ENCODE measurements at places on chromosomes 5 and 9.

GRCh38 chr5:142175461-142176142, 67.0 kb downstream of the NDFIP1 start:
- DNase-seq = peak; percentile 30

GRCh38 chr5:131210151-131210510, 39.4 kb downstream of the LYRM7 start:
- no peak for DNase-seq

- no peak for DNase-seq
These were observed 21.4 kb upstream of the CEP78 start for GRCh38 chr9:78214492-78214891.

DNA sequence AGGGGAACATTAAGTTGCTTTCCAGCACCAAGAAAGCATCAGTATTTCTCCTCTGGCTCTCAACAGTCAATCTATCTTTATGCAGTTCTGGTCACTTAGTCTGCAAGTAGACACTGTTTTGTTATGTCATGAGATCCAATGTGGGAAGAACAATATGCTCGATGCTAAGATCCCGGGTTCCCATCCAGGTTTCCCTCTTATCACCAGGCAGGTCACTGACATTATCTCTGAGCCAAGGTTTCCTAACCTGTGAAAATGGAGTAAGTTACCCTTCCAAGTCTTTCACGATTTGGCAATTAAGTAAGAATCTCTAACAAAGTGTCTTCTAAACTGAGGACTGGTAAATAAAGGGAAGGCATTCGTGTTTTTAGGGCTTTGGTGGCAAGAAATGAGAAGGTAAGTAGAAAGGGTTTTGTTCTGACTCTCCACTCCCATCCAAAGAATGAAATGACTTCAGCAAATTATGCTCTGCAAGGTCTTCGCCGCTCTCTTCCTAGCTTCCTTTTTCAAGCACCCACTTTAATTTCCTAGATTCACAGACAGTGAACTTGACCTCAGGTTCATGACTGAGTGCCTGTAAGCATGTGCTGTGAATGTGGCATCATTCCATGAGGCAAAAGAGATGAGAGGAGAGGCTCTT, 86.4 kb downstream of the DCP2 start:
- no peak for DNase-seq

DNA sequence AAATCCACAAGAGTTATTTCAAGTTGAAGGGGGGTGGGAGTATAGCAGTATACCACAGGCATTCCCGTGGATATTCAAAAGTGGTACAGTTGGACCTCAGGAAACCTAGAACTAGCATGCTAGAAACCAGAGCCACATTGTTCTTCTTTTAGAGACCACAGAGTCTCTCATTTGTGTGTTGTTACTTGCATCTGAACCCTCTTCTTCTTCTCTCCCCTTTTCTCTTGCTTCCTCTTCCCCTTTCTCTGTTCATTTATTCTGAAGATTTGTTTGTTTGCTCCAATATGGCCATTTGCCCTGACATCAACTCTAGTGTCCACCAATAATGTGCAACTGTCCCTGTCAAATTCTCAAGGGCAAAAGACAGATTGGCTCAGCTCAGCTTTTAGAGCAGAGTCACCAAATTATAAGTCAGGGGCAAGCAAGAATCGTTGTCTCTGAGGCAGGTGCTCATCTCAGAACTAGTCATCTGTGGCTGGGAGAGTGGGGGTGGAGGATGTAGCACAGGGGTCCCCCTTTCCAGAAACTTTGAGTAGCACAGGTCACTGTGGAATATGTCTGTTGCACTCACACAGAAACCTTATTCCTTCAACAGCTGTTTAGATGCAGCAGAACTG, 321.1 kb downstream of the ARRDC3 start:
- no peak for DNase-seq

- DNase-seq = no peak
These were observed 468.7 kb downstream of the SPATA31D1 start for GRCh38 chr9:82457298-82457697.

All from ascending aorta (tissue), 2 donors.